ENCODE measurements at places on chromosomes 2 and 18. TPM values are rescaled to one million over a fixed set of nuclear protein-coding genes. Genes with fewer than 3 reads are reported as not detected.

The IL1R2 gene
- total RNA-seq = 0.76 TPM

The MC4R gene
- total RNA-seq = not detected

The TGFA gene
- 8.0 TPM for total RNA-seq

The GPR35 gene
- total RNA-seq = 0.13 TPM

The GPR148 gene
- total RNA-seq = not detected

The SLC38A11 gene
- total RNA-seq = not detected

Data from dermis microvascular lymphatic vessel endothelial cell (primary cell).